ENCODE measurements at places on chromosomes 11 and 22.

DNA sequence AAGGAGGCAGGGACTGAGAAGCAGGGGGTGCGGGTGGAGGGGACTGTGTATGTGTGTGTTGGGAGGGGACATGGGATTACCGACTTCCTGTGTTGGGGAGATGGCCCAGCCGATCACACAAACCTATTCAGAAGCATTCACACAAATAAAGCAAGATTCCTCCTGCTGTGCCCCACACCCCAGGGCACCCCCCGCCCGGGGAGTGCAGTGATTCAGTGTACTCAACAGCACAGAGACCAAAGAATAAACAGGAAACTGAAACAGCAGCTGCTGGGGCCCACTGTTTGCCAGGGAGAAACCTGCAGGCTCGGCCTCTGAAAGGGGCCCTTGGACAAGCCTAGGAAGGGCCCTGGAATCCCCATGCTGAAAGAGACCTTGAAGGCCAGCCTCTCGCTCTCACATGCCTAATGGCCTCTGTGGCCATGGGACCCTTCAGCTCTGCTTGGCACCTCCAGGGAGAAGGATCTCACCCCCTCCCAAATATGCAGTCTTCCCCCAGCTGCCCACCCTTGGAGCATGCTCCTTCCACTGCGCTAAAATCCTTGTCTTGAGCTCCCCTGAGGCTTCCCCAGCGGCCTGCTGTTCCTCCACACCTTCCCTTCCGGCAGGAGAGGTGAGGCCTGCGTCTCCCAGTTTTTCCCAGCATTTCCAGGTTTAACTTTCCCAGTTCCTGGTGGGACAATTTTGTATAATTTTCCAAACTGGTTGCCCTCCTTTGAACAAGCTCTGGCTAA is 72.9 kb downstream of the CSNK2A3 start:
- no peak overlapping the region for H3K4me3 ChIP-seq
- peaks cover 11% of the 10 kb centered on the region for H3K4me1 ChIP-seq
- H3K27me3 ChIP-seq = no peaks in the 10 kb centered on the region
- peak overlapping the region; percentile 20 for H3K27ac ChIP-seq

- DNase-seq = peak; percentile 54
- H3K4me3 ChIP-seq = no peak overlapping the region
- H3K27ac ChIP-seq = peak overlapping the region; percentile 22
- no peaks in the 10 kb centered on the region for H3K27me3 ChIP-seq
- H3K36me3 ChIP-seq = no peaks in the 10 kb centered on the region
Observed at GRCh38 chr11:62431171-62431901, 12.5 kb downstream of the SCGB1A1 start.

DNA sequence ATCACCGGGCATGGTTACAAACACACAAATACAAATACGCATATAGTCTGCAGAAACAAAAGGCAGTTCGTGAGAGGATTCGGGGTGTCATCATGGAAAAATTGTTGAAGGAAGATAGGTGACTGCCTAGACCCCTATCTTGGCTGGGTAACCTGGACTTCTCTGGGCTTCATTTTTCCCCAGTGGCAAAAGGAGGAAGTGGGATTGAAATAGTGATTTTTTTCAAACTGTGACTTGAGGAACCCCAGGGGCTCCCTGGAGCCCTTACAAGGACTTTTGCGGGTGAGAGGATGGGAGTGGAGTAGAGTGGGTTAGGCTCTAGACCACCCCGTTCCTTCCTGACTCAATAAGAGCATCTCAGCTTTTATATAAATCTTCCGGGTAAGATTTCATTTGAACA is 1.0 kb upstream of the ELF5 start:
- no peaks in the 10 kb centered on the region for H3K36me3 ChIP-seq
- H3K27me3 ChIP-seq = no peaks in the 10 kb centered on the region
- H3K27ac ChIP-seq = no peak overlapping the region
- H3K4me1 ChIP-seq = no peaks in the 10 kb centered on the region

DNA sequence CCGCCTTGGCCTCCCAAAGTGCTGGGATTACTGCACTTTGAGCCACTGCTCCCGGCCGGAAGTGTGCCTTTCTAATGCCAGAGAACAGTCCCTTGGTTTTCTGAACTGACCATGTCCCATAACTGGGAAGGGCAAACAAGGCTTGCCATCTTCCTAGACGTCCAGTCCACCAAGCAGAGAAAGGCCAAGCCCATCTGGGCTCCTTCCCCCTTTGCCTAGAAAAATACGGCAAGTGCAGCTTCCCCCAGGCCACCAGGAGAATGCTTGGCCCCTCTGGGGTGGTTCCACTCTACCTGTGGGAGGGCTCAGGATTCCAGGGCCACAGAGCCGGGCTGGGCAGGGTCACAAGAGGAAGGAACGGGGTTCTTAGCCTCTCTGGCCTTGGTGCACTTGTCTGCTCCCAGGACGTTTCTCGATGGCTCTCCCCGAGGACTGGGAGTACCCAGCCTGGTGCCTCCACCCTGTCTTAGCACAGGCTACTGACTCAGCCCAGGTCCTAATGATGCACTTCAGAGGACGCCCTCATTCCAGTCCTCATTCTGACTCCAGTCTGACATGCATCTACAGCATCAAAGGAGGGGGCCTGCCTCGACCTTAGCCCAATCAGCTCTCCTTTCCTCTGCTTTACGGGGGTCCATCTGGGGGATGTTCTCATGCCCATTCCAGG is 1.2 kb downstream of the USP2 start:
- peak overlapping the region; percentile 90 for H3K27ac ChIP-seq
- peak overlapping the region; percentile 58 for H3K4me3 ChIP-seq
- peaks cover 3% of the 10 kb centered on the region for H3K27me3 ChIP-seq
- no peaks in the 10 kb centered on the region for H3K36me3 ChIP-seq
- peaks cover 66% of the 10 kb centered on the region for H3K4me1 ChIP-seq

GRCh38 chr11:2270322-2271076 is at the start of gene ASCL2:
ASCL2 (minus strand) TSS chr11:2270588; CDS start chr11:2270332, 256 bp downstream.
- peaks cover 21% of the 10 kb centered on the region for H3K4me1 ChIP-seq
- peak within 1 kb of the TSS; percentile 28 for H3K4me3 ChIP-seq
- H3K36me3 ChIP-seq = no peaks in the 10 kb centered on the region

DNA sequence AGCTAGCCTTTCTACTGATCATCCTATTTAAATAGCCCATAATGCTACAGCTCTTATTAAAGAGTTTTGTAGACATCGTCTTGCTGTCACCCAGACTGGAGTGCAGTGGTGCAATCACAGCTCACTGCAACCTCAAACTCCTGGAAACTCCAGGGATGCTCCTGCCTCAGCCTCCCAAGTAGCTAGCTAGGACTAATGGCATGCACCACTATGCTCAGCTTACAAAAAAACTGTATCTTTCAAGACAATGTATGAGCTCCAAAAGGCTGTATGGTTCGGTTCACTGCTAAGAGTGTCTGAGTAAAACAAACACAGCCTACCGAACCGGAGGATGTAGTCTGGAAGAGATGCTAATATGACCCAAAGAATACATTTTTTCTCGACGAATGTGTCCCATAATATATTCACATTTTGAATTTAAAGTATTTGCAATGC is 2.6 kb downstream of the TAF1D start:
- H3K4me3 ChIP-seq = no peak overlapping the region
- peaks cover 30% of the 10 kb centered on the region for H3K36me3 ChIP-seq
- H3K4me1 ChIP-seq = peaks cover 13% of the 10 kb centered on the region
- no peak for DNase-seq
- no peaks in the 10 kb centered on the region for H3K27me3 ChIP-seq
- H3K27ac ChIP-seq = no peak overlapping the region

DNA sequence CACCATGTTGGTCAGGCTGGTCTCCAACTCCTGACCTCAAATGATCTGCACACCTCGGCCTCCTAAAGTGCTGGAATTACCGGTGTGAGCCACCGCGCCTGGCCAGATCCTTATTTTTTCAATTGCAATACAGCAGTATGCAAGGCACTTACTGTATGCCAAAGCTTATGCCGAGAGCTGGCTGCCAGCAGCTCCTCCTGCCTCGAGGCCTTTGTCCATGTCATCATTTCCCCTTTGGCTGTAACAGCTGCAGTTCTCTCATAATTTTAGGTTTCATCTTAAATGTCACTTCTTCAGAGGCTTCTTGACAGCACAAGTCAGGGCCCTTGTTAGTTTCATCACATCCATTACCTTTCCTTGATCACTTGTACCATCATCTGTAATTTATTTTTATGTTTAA is 1.5 kb upstream of the SREBF2 start:
- peaks cover 50% of the 10 kb centered on the region for H3K4me1 ChIP-seq

GRCh38 chr11:63574856-63575602 is 11.8 kb upstream of the PLAAT2 start:
- no peaks in the 10 kb centered on the region for H3K27me3 ChIP-seq
- H3K4me1 ChIP-seq = peaks cover 16% of the 10 kb centered on the region
- H3K4me3 ChIP-seq = peak overlapping the region; percentile 0
- H3K36me3 ChIP-seq = peaks cover 3% of the 10 kb centered on the region
- H3K27ac ChIP-seq = peak overlapping the region; percentile 63

- no peaks in the 10 kb centered on the region for H3K36me3 ChIP-seq
- H3K4me1 ChIP-seq = peaks cover 4% of the 10 kb centered on the region
- DNase-seq = peak; percentile 96
- peak overlapping the region; percentile 81 for H3K4me3 ChIP-seq
- H3K27ac ChIP-seq = peak overlapping the region; percentile 100
Observed at GRCh38 chr11:9461063-9461759, 399 bp downstream of the ZNF143 start.

- peaks cover 49% of the 10 kb centered on the region for H3K27me3 ChIP-seq
- H3K4me1 ChIP-seq = peaks cover 7% of the 10 kb centered on the region
- H3K4me3 ChIP-seq = no peak overlapping the region
- DNase-seq = peak; percentile 58
- no peaks in the 10 kb centered on the region for H3K36me3 ChIP-seq
Observed at GRCh38 chr22:32202539-32203180, 2.2 kb downstream of the RFPL2 start.

- no peaks in the 10 kb centered on the region for H3K27me3 ChIP-seq
- no peak overlapping the region for H3K27ac ChIP-seq
- no peaks in the 10 kb centered on the region for H3K36me3 ChIP-seq
- H3K4me3 ChIP-seq = no peak overlapping the region
Observed at GRCh38 chr11:84247926-84248325, 961.8 kb upstream of the CCDC90B start.

- H3K27ac ChIP-seq = no peak overlapping the region
- DNase-seq = peak; percentile 46
- peaks cover 19% of the 10 kb centered on the region for H3K4me1 ChIP-seq
- peak overlapping the region; percentile 58 for H3K4me3 ChIP-seq
- H3K27me3 ChIP-seq = peaks cover 45% of the 10 kb centered on the region
- no peaks in the 10 kb centered on the region for H3K36me3 ChIP-seq
Observed at GRCh38 chr11:125494974-125495725, 915 bp downstream of the FEZ1 start.

- H3K4me3 ChIP-seq = peak overlapping the region; percentile 39
- peak overlapping the region; percentile 67 for H3K27ac ChIP-seq
- no peaks in the 10 kb centered on the region for H3K36me3 ChIP-seq
- DNase-seq = peak; percentile 61
Observed at GRCh38 chr22:39240831-39241793, 3.7 kb downstream of the PDGFB start.

DNA sequence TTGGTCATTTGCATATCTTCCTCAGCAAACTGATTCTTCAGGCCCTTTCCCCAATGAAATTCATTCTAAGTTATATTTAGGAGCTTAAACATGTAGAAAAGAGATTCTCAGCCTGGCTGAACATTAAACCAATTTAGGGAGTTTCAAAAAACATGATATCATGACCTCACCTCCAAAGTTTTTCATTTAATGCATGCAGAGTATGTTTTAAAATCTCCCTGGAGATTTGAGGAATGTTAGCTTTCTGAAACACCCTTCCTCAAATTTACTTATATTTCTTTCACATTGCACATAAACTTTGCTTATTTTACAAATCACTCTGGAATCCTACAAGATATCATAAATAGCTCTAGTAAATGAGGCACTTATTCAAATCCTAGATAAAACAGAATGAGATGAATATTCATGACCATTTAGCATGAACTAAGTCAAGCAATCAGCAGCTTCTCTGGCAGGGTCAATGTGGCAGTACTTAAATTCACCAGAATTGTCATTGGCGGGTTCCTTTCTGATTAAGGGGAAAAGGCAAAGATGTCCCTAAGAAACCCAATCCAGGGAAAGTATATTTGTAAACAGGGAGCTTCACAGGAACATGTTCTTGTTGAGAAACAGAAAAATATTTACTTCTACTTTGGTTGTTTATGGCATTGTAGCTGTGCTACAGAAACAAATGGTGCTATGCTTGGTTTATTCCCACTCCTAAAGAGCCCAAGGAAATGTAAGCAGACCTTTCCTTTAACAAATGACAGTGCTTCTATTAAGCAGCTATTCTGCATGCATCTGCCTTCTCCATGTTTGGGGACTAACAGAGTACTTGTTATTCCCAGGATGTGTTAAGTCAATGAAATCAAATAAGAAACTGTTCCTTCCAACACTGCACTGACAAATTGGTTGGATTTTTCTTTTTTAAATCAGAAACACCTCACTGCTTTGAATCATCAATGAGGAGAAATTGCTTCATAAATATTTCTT is 162.3 kb downstream of the C11orf87 start:
- H3K4me3 ChIP-seq = no peak overlapping the region
- H3K36me3 ChIP-seq = no peaks in the 10 kb centered on the region
- H3K27me3 ChIP-seq = no peaks in the 10 kb centered on the region
- peak; percentile 46 for DNase-seq

DNA sequence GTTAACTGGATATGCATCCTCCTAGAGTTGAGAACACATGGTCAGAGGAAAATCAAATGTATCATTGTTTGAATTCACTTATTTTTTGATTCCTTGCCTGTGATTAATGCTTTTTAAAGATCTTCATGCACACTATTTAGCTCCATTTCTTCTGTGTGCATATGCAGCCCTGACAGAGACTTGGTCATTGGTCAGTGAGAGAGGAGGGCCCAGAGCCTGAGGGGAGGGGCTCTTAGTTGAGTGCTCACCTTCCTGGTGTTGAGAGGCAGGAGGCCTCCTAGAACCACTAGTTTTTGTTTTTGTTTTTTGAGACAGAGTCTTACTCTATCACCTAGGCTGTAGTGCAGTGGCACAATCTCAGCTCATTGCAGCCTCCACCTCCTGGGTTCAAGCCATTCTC is 48.9 kb downstream of the TNRC6B start:
- H3K4me3 ChIP-seq = no peak overlapping the region
- H3K4me1 ChIP-seq = no peaks in the 10 kb centered on the region
- no peaks in the 10 kb centered on the region for H3K27me3 ChIP-seq
- peaks cover 8% of the 10 kb centered on the region for H3K36me3 ChIP-seq

GRCh38 chr11:14364322-14364721 is 5.3 kb upstream of the RRAS2 start:
- H3K4me3 ChIP-seq = no peak overlapping the region
- peaks cover 7% of the 10 kb centered on the region for H3K4me1 ChIP-seq
- no peaks in the 10 kb centered on the region for H3K36me3 ChIP-seq
- no peak overlapping the region for H3K27ac ChIP-seq
- peaks cover 2% of the 10 kb centered on the region for H3K27me3 ChIP-seq

Measured in muscle of leg (tissue), 16 donors.